ENCODE measurements at places on chromosomes 6 and 20.

- DNase-seq: no peak
Measured at GRCh38 chr6:44169154-44169553, 10.5 kb downstream of the CAPN11 start.

- DNase-seq: peak; percentile 35
Measured at GRCh38 chr6:129672881-129673631, 36.9 kb downstream of the ARHGAP18 start.

DNA sequence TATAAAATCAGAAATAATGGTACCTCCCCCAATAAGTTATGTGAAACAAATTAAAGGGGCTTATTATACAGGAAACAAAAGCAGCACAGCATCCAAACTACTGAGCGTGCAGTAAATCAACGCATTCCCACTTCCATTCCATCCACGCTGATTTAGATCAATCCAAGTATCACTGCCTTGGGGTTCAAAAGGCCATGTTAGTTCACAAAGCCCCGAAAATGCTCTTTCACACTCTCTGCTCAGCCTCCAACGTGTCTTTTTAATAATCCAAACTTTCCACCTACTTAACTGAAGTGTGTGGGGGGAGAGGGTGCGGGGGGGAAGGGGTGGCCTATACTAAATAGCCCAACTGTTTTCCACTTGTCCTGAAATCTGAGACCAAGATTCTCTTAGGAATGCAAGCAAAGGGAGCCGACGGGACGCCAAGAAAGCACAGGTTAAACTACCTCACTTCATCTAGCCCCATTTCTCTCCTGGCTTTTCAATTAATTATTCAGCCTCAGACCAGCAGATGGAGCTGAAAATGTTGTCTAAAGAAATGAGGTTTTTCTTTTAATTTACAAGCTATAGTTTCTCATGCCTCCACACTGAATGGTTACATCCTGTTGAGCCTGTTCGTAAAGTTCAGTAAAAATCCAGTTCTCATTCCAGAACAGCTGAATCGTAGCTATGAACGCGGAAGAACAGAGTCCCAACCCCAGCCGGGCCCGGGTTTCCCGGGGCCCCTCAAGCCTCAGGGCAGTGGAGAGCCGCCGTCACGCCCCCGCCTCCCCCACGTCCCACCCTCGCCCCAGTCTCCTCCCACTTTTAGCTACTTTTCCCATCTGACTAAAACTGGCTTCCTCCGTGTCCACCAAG, 1.0 kb upstream of the NXT1 start:
- DNase-seq: peak; percentile 85

DNA sequence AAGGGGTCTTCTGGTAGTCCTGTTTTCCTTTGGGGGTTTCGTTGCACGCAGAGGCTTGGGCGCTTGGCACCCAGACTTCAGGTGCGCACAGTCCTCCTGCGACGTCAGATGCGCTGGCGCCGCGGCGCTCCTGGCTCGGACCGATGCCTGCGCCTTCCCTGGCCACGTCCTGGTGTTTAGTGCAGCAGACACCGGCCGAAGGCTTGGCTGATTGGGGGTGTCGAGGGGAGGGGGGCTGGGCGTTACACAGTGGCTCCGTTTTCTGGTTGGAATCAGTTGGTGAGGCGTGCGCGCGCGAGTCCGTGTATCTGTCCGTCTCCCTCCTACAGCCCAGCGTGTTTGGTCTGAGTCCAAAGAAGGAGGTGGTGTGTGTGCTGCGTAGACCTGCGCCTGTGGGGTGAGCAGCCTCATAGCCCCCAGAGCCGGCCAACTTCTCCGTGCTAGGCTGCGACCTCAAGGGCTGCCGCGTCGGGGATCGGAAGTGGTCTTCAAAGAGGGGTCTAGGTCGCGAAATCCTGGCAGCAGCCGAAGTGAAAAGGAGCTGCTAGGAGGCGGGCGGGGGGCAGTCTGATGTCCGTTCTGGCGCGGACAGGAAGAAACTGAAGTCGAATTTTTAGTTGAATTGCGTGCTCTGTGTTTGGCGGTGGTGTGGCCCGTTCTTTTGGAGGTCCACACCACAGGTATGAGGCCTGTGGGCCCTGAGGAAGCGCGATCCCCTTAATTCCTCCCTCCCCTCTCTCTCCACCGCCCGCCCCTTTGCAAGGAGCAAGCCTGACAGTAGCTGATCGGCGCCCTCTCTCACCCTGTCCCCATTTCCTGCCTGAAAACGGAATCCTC, 1.5 kb downstream of the SYNDIG1 start:
- no peak for DNase-seq

GRCh38 chr20:2849529-2849928, 9.0 kb downstream of the VPS16 start:
- no peak for DNase-seq

GRCh38 chr6:144177726-144178125, 27.4 kb downstream of the STX11 start:
- no peak for DNase-seq

DNA sequence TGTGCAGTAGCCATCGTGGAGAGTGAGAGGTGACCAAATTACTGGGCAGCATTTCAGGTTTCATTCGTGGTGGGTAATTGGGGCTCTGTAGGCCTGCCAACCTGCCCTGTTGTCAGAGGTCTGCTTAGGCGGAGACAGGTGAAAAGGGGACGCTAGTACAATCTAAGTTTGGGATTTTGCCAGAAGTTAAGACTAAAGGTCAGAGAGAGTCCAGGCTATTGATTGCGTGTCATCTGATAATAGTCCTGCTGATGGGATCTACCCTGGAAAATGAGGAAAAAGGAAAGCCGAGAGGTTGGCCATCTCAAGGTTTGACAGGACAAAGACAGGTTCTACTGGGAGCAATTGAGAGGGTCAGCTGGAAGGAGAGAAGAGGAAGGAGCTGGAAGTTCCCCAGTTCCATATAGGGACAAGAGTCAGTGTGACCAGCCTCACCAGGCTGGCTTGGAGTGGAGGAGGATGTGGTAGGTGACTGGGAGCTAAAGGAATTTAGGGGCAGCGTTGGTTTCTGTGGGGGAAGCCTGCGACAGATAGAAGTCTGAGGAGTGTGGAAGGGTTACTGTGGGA, 10.9 kb downstream of the ARFGEF2 start:
- DNase-seq: no peak

DNA sequence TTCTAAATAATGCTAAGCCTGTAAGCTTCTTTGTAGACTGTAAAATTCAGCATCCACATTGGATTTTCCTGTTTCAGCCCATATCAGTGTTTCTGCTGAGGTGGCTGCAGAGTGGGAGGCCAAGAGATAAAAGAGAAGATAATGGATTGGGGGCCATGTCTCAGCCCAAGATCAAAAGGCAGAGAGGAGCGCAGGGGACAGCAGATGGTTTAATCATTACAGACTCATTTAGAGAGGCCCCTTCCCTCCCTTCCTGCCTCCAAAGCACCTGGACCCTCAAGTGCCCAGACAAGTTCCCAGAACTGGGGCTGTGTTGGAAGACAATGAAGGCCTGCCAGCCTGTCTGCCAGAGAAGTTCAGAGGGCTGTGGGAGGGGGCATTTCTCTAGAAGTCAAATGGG, 20.4 kb upstream of the CTNNBL1 start:
- no peak for DNase-seq

DNA sequence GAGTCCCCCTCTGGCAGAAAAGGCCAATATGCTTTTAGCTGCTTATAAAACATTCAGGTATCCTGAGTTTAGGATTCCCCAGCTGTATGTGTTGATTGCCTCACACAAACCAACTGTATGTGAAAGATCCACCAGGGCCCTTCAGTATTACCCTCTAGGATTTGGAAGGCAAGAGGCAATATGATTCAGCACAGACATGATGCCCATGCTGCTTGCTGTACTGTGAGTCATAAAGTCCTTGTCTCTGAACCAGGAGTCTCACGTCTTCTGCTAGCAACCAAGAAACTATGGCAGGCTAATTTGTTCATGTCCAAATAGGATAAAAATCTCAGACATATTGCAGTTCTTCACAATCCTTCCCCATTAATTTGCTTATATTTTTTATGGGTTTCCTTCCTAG, 789.2 kb upstream of the SLC35B3 start:
- no peak for DNase-seq

DNA sequence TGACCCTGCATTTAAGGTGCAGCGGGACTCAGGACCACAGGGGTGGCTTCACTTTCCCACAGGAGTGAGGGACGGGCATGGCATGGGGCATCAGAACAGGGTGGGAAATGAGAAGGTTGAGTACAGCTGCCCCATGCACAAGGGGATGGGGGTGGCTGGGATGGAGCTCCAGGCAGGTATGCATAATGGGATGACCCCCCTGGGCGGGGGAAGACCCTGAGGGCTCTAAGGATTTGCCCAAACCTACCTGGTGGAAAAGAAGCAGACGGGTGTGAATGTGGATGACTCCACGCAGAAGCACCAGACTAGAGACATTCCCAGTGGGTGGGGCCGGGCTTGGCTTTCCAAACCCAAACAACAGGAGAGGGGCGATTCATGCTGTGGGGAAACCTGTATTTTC, 200.3 kb downstream of the SYNDIG1 start:
- DNase-seq: no peak

DNA sequence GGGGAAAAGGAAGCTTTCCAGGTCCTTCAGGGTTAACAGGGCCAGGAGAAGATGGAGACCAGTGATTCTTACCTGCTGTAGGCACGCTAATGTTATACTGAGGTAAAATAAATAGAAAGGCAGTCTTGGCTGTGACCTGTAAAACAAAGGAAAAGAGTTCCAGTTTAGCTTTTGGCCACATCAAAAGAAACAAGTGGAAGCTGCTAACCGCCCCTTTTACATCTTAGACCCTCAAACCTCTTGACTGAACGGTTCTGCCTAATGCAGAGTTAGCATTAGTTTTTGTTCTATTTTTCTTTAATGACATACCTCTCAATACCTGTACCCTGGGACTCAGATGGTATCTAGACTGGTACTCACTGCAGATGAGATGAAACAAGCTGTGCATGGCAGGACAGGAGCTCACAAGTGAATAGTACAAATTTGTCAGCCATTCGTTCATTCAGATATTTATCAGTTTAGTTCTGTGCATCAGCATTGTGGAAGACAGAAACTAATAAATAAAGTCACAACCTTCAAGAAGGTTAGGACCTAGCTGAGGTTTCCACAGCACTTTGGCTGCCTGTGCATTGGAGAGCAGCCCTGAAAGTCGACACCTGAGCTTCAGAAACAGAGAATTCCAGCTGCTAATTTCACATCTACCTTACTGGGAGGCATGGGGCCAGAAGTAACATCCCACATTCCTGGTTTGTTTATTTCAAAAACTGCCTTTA, 41.0 kb downstream of the TRAM2 start:
- no peak for DNase-seq

DNA sequence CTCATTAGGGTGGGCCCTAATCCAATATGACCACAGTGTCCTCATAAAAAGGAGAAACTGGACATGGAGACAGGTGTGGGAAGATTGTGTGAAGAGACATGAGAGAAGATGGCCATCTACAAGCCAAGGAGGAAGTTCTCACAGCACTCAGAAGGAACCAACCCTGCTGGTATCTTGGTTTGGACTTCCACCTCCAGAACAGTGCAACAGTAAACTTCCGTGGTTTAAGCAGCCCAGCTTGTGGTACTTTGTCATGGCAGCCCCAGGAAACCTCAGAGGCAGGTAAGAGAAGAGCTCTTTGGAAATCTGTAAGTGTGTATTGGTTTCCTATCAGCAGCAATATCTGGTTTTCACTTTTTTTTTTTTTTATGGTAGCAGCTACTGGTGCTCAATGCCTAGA, 16.5 kb upstream of the CNKSR3 start:
- no peak for DNase-seq

GRCh38 chr6:118325220-118325860, 222.8 kb upstream of the PLN start:
- DNase-seq: no peak

- no peak for DNase-seq
Measured at GRCh38 chr6:33896391-33897188, 92.8 kb upstream of the MLN start.

DNA sequence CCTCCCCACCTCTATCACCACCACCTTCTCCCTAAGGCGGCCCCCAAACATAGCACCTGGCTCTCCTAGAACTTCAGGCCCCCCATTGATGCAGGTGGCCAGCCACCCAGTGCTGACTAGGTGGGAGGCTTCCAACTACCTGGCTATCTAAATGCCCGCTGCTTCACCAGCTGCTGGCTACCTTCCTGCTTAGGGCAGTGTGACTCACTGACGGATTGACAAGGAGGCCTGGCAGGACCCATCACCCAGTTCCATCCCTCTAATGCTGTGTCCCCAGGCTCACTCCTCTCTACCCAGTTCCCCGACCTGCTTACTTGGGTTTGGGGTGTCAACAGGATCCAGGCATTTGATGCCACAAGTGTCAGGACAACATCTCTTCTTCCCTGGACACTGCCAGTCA, 1.1 kb downstream of the SLPI start:
- no peak for DNase-seq

- DNase-seq: no peak
Measured at GRCh38 chr6:75735491-75736186, 13.4 kb upstream of the MYO6 start.

All from CD4-positive, alpha-beta T cell treated with Interleukin-1 beta for 1 hour (primary cell).